Activated CD4-positive, alpha-beta T cell treated with anti-CD3 and anti-CD28 coated beads, Interleukin-2, amount 10 ng/mL, durations not matched to agents 7 days and 5 days (primary cell): ENCODE measurements at places on chromosomes 1 and 21. TPM values are rescaled to one million over a fixed set of nuclear protein-coding genes. Genes with fewer than 3 reads are reported as not detected.
A peak's percentile ranks its signal among the peaks of the same experiment; 100 is the strongest.

GRCh38 chr1:58251430-58252073 is 295.0 kb downstream of the OMA1 start:
- H3K4me1 ChIP-seq: peaks cover 2% of the 10 kb centered on the region
- peaks cover 39% of the 10 kb centered on the region for H3K27me3 ChIP-seq
- no peak overlapping the region for H3K4me3 ChIP-seq
- H3K36me3 ChIP-seq: no peaks in the 10 kb centered on the region
- no peak overlapping the region for H3K27ac ChIP-seq
- no peak for DNase-seq

Gene PROX1
- 0.15 TPM for total RNA-seq

DNA sequence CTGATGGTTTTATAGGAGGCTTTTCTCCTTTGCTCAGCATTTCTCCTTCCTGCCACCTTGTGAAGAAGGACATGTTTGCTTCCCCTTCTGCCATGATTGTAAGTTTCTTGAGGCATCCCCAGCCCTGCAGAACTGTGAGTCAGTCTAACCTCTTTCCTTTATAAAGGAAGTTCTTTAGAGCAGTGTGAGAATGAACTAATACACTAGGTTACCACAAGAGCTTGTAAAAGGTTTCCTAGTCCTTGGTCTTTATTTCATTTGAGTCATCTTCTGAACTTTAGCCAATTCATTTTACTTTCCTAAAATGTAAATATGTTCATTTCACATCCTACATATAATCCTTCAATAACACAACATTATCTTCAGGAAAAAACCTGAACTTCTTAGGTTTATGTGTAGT is 365.3 kb downstream of the HHIPL2 start:
- DNase-seq: no peak
- H3K27ac ChIP-seq: no peak overlapping the region
- H3K4me1 ChIP-seq: no peaks in the 10 kb centered on the region
- no peaks in the 10 kb centered on the region for H3K27me3 ChIP-seq
- no peak overlapping the region for H3K4me3 ChIP-seq

DNA sequence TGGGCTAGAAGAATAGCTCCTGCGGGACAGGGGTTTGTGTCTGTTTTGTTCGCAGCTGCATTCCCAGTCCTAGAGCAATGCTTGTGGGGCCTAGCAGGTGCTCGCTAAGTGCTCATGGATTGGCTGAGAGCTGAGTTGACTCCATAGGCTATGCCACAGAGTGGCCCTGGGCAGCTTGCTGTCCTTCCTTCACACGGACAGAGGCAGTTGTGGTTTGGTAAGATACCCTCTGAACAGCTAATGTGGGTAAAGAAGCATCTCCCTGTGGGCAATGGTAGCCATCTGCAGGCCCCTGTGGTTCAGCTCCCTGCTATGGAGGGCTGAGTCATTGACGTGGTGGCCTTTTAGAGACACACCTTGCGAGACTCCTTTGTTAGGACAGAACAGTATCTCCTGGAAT is 23.5 kb upstream of the LBR start:
- H3K4me3 ChIP-seq: no peak overlapping the region
- no peak for DNase-seq
- H3K4me1 ChIP-seq: peaks cover 45% of the 10 kb centered on the region
- peaks cover 2% of the 10 kb centered on the region for H3K36me3 ChIP-seq

GRCh38 chr1:158607296-158607695 is 2.2 kb downstream of the OR10Z1 start:
- H3K4me1 ChIP-seq: peaks cover 2% of the 10 kb centered on the region
- H3K27me3 ChIP-seq: peaks cover 3% of the 10 kb centered on the region
- no peaks in the 10 kb centered on the region for H3K36me3 ChIP-seq
- no peak for DNase-seq
- no peak overlapping the region for H3K4me3 ChIP-seq

DNA sequence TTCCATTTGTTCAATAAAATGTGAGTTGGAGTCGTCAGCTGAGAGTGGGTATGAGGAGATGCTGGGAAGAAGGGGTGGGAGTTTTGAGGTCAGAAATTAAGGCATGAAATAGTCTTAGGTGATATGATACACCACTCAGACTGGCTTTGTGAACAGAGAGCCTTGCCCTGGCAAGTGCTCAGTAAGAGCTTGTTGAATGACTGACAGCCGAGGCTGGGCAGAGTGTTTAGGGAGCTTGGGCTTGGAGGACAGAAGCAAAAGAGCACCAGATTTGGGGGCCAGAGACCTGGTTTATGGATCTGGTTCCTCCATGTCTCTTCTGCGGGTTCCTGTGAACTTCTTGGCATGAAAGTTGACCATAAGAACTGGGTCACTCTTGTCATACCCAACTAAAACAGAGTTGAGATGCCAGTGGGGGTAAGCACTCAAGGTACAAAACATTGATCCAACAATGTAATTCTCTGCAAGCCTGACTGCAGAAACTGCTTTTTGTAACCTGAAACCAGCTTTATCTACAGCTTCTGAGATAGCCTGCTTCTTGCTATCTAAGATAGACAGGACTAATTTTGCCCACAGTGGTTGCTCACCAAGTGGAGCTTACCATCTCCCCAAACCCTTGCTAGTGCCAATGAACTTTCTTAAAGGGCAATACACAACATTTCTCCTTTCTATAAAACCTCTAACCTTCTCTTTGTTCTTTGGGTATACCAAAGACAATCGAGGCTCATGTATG is 126.4 kb downstream of the TENT5C start:
- no peak overlapping the region for H3K27ac ChIP-seq
- DNase-seq: no peak
- peaks cover 5% of the 10 kb centered on the region for H3K36me3 ChIP-seq
- no peak overlapping the region for H3K4me3 ChIP-seq
- peaks cover 20% of the 10 kb centered on the region for H3K4me1 ChIP-seq
- H3K27me3 ChIP-seq: peaks cover 14% of the 10 kb centered on the region

- DNase-seq: no peak
- H3K27ac ChIP-seq: no peak overlapping the region
- no peak overlapping the region for H3K4me3 ChIP-seq
- H3K27me3 ChIP-seq: no peaks in the 10 kb centered on the region
Observed at GRCh38 chr1:36789535-36789934, 244.8 kb downstream of the GRIK3 start.

- no peaks in the 10 kb centered on the region for H3K4me1 ChIP-seq
- no peak overlapping the region for H3K4me3 ChIP-seq
- DNase-seq: no peak
- no peaks in the 10 kb centered on the region for H3K27me3 ChIP-seq
Observed at GRCh38 chr1:7575041-7575400, 196.1 kb upstream of the VAMP3 start.

DNA sequence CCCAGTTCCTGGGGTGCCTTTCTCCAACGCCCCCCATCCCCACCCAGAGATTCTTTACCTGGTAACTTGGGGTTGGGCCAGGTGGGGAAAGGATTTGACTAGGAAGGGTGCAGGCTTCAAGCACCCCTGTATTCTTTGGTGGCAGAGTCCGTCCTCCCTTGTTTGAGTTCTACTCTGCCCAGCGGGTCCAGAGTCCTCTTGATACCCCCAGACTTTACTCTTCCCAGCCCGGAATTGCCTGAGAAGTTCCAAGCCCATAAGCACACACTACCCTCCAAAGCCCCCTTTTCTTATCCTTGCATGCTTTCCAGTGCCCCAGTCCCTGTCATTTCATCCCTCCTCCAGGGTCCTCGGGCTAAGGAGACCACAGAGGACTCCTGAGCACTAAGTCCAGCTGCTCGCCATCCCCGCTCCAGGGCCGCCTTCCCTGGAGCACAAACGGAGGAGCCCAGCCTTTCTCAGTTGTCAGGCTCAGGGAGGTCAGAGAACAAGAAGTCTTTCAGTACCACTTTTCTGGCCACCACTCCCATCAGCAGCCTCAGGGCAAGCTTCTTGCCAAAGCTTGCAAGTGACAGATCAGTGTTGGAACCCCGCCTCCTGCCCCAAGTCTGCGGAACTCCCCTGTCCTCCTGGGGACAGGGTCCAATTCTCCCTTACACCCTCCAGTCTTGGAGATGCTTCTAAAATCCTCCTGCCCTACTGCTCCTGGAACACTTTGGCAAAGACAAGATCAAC is 12.2 kb downstream of the SLC45A3 start:
- DNase-seq: no peak
- H3K36me3 ChIP-seq: no peaks in the 10 kb centered on the region

- no peak overlapping the region for H3K27ac ChIP-seq
- peaks cover 27% of the 10 kb centered on the region for H3K36me3 ChIP-seq
- H3K4me3 ChIP-seq: no peak overlapping the region
Observed at GRCh38 chr1:58524353-58524945, 22.1 kb downstream of the OMA1 start.

- DNase-seq: no peak
- H3K4me3 ChIP-seq: peak overlapping the region; percentile 92
- no peak overlapping the region for H3K27ac ChIP-seq
- H3K27me3 ChIP-seq: peaks cover 7% of the 10 kb centered on the region
- peaks cover 33% of the 10 kb centered on the region for H3K4me1 ChIP-seq
Observed at GRCh38 chr1:192810253-192810880, 1.5 kb downstream of the RGS2 start.

Gene KCNT2
- total RNA-seq: not detected

Gene LHX4
- total RNA-seq: not detected

DNA sequence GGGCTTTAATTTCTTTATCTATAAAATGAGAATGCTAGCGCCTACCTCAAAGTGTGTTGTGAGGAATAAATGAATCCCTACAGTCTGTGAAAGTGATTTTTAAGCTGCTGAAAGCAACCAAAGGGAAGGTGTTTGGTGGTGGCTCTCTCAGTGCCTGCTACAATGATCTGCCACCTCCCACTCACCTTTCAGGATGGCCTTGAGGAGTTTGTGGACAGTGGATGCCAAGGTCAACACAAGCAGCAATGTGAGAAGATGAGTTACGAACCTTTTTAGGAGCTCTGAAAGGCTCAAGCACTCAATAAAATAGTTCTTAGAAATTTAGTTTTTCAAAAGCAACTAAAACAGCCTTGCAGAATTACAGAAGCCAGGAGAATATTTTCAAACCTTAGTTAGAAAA is 176.6 kb upstream of the DPT start:
- H3K27me3 ChIP-seq: peaks cover 23% of the 10 kb centered on the region
- H3K36me3 ChIP-seq: no peaks in the 10 kb centered on the region
- no peak overlapping the region for H3K27ac ChIP-seq
- DNase-seq: no peak
- no peak overlapping the region for H3K4me3 ChIP-seq
- no peaks in the 10 kb centered on the region for H3K4me1 ChIP-seq

GRCh38 chr21:35984654-35985361 is 75.5 kb downstream of the SETD4 start:
- no peak overlapping the region for H3K4me3 ChIP-seq
- no peak for DNase-seq
- H3K4me1 ChIP-seq: no peaks in the 10 kb centered on the region
- peaks cover 24% of the 10 kb centered on the region for H3K27me3 ChIP-seq

DNA sequence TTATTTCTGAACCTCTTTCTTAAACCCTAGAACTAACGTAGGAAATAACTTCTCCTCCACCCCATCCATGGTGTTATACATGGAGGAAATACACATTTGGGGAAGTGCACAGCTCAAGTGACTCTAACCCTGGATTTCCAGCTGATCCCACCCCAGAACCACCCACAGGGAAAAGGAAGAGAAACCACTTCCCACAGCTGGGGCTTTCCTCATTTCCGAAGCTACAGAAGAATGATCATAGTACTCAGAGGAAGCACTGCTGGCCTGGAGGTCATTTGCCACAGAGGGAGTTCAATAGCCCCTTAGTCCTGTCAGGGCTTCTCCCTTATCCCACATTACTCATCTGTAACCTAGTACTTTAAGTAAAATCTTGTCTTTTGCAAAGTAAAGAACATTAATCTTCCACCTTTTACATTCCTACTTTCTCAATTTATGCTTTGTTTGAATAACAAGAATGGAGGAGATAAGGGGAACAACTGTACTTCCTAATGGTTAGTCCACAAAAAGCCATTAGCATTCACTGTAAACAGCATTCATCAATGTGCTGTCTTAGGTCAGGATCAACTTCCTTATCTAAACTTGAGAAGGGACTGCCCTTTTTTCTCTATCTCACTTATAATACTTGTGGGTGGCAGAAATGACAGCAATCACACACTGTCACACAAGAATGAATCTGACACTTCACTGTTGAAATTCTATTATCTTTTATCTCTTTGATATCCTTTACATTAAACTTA is 63.0 kb upstream of the RGS1 start:
- H3K36me3 ChIP-seq: no peaks in the 10 kb centered on the region
- H3K27ac ChIP-seq: no peak overlapping the region
- DNase-seq: no peak
- H3K27me3 ChIP-seq: no peaks in the 10 kb centered on the region

Gene PODN
- total RNA-seq: not detected

Gene OR2T29
- total RNA-seq: not detected

Gene DNM3
- total RNA-seq: 2.1 TPM

Gene RIT1
- total RNA-seq: 24.0 TPM

DNA sequence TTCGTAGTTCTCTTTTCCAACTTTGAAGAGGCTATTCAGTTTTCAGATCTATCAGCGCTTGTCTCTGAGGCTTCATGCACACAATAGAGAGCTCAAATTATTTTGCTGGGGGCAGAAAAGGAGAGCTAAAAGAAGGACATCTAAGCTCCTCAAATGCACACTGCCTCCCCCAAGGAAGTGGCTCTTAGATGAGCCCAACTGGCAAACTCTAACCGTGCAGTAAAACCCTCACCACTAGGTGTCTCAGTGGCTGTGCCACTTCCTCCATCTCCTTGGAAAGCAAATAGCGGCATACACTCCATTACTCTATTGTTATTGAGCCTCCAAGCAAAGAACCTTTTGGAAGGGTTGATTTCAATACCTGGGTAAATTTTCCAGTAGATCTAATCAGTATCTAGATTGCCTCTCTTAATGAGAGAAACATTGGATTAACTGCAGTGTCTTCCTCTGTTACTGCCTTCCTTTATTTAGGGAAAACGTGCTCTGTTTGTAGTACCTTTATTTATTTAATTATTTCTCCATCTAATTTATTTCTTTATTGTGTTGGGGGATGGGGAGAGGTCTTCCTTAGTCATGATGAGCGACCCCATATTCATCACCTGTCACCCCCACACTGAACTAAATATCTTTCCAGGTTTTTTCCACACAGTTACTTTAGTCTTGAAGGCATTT is 9.2 kb upstream of the SFPQ start:
- no peaks in the 10 kb centered on the region for H3K36me3 ChIP-seq
- peaks cover 7% of the 10 kb centered on the region for H3K4me1 ChIP-seq
- no peak overlapping the region for H3K27ac ChIP-seq
- peaks cover 11% of the 10 kb centered on the region for H3K27me3 ChIP-seq

Gene NR1I3
- not detected for total RNA-seq

GRCh38 chr1:20169932-20170331 is 16.0 kb upstream of the UBXN10 start:
- H3K4me3 ChIP-seq: no peak overlapping the region
- no peaks in the 10 kb centered on the region for H3K27me3 ChIP-seq
- H3K36me3 ChIP-seq: no peaks in the 10 kb centered on the region
- no peak for DNase-seq
- peaks cover 12% of the 10 kb centered on the region for H3K4me1 ChIP-seq
- no peak overlapping the region for H3K27ac ChIP-seq

Gene RLF
- 21.6 TPM for total RNA-seq

GRCh38 chr1:11882814-11883538 is 24.2 kb upstream of the NPPB start:
- peaks cover 2% of the 10 kb centered on the region for H3K27me3 ChIP-seq
- no peak for DNase-seq
- no peak overlapping the region for H3K4me3 ChIP-seq
- H3K27ac ChIP-seq: no peak overlapping the region

GRCh38 chr1:58887059-58887458 is 103.2 kb upstream of the JUN start:
- no peak overlapping the region for H3K27ac ChIP-seq
- no peaks in the 10 kb centered on the region for H3K36me3 ChIP-seq
- H3K4me1 ChIP-seq: peaks cover 35% of the 10 kb centered on the region
- H3K4me3 ChIP-seq: no peak overlapping the region

Gene CRABP2
- 0.77 TPM for total RNA-seq
